ENCODE measurements at places on chromosomes 5 and 9.

GRCh38 chr5:118924006-118924389 is 64.3 kb downstream of the DTWD2 start:
- no peak for DNase-seq

DNA sequence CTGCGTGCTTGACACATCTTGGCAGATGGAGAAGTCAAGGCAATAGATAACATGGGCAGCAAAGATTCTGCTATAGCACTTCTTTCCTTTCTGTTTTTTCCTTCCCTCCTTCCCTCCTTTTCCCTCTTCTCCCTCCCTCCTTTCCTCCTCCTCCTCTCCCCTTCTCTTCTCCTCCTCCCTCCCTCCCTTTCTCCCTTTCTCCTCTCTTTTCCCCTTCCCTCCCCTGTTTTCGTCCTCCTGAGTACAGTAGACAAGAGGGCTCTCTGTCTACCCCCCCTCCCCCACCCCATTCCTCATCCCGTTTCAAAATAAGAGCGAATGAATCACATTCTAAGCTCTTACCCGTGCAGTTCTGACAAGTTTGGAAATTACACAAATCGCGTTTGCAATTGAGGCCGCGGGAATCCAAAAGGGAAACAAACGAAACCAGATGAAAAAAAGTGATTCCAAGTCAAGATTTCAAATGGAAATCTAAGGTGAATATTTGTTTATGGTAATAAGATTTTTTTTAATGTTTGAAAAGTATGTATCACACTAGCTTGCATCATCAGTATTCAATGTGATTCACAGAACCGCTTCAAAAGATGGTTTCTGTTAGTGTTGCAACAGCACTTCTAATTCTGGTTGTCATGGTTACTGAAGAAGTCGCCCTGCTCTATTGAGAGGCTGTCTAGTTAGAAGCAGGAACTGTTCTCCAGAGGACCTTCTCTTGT is 1.3 kb downstream of the NIM1K start:
- DNase-seq, result no peak

DNA sequence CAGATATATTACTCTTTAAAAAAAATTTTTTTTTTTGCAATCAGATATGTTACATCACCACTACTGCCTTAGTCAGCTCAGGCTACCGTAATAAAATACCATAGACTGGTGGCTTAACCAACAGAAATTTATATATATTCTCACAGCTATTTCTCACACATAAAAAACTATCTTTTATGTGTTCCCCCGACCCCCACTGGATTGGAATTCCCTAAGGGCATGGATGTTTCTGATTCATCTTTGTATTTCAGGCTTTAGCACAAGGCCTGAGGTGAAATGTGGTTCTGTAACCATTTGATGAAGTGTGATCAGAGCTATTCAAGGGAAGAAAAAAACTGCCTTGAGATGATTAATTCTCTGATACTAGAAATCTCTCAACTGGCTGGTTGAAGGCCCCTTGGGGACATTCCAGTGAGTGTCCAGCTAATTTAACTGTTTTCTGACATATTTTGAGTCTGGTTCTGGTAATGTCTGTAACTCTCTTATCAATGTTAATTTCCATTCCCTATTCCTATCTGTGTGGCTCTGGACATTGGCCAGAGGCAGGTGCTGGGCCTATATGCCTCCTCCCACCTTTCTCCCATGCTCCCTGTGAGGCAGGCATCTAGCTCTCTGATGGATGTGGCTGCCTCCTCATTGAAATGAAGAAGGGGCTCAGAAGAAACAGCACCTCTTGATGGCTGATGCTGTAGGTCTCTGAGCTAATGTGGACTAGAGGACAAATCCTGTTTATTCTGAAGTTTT is 2.5 kb downstream of the CD14 start:
- no peak for DNase-seq

GRCh38 chr9:31573561-31573960 is 810.9 kb upstream of the ACO1 start:
- no peak for DNase-seq

DNA sequence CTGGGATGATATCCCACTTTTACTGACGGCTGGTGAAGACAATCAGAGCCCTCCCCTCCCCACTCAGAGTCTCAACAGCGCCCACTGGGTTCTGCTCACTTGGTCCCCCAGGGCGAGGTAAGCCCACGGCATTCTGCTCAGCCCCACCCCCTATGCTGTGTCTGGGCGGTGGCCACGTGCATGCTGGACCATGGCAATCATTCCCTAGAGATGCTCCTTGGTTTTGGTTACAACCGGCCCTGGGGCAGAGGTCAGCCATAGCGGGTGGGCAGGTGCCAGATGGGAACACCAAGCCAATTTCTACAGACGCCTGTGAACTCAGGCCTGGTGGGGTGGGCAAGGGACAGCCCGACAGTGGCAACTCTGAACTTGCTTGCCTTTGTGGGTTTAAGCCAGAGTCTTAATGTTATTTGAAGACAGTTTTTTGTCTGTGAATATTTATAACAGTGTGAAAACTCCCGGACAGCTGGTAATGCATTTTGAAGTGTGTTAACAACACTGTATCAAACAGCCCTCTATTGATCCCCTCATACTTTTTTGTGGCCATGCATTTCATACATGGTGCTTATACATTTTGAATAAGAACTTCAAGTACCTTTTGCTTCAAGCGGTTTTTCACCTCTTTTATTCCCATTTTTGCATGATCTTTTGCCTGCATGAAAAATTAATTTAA is 94.2 kb downstream of the CRB2 start:
- no peak for DNase-seq

All from WTC11 (cell line).